ENCODE measurements at places on chromosomes 4 and X.

GRCh38 chrX:39820938-39821708 is 276.6 kb downstream of the BCOR start:
- no peak for DNase-seq

GRCh38 chrX:34893741-34894140 is 48.9 kb upstream of the FAM47B start:
- DNase-seq = no peak

- no peak for DNase-seq
Measured at GRCh38 chr4:113052379-113052951, 3.0 kb downstream of the ANK2 start.

GRCh38 chrX:129934952-129935351 is 29.0 kb downstream of the UTP14A start:
- no peak for DNase-seq

GRCh38 chr4:130288576-130288975 is 1192.6 kb downstream of the C4orf33 start:
- DNase-seq = no peak
